ENCODE measurements at places on chromosomes 7 and 10.

DNA sequence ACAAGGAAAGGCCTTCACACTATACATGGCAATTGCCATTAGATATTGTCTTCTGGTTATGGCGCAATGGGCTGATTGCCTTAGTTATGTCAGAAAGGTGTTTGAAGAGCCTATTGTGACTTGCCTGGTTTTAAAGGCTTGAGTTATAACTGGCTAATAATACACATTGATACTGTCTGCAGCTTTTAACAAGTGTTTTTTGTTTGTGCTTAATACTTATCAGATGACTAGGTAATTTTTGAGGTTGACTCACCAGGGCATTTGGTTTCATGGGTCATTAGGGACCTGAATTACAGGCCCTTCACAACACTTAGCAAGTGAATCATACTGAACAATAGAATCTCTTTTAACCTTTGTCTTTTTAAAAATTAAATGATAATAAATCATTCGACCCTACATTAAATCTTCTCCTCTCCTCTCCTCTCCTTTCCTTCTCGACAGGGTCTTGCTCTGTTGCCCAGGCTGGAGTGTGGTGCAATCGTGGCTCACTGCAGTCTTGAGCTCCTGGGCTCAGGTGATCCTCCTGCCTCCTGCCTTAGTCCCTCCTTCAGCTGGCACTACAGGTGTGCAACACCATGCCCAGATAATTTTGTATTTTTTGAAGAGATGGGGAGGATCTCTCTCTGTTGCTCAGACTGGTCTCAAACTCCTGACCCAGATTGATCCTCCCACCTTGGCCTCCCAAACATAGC, 196.3 kb downstream of the JCAD start:
- DNase-seq = no peak

GRCh38 chr10:69738858-69739435, 62.8 kb upstream of the COL13A1 start:
- DNase-seq = no peak

DNA sequence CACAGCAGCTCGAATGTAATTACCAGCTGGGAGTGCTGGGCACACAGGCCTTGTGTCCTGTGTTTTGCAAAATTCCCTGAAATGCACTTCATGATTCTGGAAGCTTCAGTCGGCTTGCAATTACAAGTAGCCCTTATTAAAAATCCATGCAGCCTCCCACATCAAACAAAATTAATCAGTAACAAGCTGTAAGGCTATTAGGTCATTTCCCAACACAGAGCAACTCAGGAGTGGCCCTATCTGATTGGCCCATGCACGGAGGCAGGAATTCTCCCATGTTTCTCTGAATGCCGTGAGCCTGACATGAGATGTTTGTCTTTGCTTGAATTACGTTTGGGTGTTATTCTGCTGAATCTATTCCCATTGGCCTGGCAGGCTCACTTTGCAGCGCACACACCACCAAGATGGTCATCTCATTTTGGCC, 36.9 kb downstream of the FOXL3 start:
- no peak for DNase-seq

DNA sequence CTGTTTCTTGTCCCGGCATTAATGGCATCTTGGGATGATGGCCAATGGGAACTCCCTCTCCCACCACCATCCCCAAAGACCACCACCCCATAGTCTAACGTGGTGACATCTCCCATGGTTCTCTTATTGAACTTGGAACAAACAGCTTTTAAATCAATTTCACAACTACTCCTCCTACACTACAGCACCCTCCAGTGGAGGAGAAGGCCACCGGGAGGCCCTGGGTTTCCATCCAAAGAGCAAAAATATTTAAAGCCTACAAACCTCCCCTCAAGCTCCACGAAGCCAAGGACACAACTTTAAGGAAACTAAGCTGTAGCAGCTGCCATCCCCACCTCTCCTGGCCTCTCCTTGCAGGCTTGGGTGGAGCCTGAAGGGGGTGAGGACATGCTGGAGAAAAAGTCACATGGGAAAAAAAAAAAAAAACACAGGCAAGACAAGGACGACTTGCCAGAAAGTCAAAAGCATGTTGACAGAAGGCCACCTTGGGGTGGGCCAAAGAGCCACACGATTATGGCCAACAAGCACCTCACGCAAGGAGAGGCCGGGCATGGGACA, 94.0 kb upstream of the LANCL2 start:
- no peak for DNase-seq

- no peak for DNase-seq
These were observed 109.5 kb downstream of the IDE start for GRCh38 chr10:92464364-92464763.

DNA sequence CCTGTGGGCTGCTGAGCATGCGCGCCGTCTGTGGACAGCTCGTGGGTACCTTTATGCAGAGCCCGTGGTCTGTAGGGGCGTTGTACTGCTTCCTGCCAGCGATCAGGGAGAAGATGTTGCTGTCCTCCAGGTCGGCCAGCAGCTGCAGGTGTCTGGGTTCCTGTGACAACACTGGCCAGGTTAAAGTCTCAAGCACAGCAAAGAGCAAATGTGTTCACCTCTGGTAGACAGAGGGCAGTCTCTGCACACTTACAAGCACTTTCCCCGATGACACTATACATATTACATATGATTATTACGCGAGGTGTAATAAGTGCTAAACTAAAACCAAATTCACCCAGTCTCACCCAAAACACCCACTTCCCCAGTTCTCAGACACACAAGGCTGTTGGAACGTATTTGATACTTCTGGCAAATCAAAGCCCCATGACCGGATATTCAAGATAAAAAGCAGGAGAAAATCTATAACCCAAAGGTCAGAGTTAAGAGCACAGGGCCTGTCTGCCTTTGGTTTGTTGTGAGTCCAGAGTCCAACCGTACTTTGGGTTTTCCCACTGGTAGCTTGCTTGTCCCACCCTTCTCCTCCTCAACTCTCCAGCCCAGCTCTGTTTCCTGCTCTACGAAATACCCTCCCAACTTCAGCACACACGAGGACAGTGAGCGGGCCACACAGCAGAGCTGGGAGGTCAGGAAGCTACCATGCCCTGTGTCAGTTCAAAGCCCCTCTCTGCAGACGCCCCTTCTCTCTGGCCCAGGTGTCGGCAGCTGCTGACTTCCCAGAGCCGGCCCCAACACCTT, 49.7 kb upstream of the DDC start:
- DNase-seq = no peak

GRCh38 chr7:82534684-82535083, 91.1 kb upstream of the CACNA2D1 start:
- no peak for DNase-seq

DNA sequence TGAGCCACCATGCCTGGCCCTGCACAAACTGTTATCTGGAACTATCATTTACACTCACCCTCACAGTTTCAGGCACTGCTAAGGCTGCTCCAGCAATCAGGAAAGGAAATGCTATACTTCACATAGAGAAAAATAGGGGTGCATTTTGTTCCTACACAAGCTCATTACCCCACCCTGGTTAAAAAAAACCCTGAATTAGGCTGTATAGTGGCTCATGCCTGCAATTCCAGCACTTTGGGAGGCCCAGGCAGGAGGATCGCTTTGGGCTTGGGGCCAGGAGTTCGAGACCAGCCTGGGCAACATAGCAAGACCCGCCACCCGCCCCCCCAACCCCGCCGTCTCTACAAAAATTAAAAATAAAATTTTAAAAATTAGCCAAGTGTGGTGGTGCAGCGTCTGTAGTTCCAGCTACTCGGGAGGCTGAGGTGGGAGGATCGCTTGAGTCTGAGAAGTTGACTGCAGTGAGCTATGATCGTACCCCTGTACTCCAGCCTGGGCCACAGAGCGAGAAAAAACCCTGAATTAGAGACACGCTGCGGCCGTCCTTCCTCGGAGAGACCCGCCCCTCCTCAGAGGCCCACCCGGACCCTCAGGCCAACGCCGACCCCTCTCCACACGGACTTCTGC, 539 bp downstream of the PTCD1 start:
- no peak for DNase-seq

- no peak for DNase-seq
These were observed 413.7 kb upstream of the GHITM start for GRCh38 chr10:83725567-83725966.

DNA sequence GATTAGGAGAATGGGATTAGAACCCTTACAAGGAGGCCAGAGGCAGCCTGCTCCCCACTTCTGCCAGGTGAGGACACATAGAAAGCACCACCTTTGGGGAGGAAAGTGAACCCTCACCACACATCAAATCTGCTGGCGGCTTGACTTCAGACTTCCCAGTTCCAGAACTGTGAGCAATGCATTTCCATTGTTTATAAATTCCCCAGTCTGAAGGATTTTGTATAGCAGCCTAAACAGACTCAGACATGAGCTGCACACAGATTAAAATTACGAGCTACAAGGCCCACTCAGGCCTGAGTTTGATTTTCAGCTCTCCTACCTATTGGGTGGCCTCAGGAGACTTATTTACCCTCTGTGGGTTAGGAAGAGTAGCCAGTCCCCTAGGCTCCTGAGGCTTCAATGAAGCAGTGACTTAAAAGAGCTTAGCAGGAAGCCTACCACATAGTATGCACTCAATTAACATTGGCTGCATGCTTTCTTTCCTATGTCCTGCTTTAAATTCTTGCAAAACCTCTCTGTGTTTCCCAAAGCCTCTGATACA, 350.7 kb upstream of the ZMIZ1 start:
- no peak for DNase-seq

- DNase-seq = no peak
These were observed at the start of gene SMARCD3 for GRCh38 chr7:151248346-151249033. SMARCD3 (minus strand) TSS chr7:151248694; CDS start chr7:151248562, 132 bp downstream.

DNA sequence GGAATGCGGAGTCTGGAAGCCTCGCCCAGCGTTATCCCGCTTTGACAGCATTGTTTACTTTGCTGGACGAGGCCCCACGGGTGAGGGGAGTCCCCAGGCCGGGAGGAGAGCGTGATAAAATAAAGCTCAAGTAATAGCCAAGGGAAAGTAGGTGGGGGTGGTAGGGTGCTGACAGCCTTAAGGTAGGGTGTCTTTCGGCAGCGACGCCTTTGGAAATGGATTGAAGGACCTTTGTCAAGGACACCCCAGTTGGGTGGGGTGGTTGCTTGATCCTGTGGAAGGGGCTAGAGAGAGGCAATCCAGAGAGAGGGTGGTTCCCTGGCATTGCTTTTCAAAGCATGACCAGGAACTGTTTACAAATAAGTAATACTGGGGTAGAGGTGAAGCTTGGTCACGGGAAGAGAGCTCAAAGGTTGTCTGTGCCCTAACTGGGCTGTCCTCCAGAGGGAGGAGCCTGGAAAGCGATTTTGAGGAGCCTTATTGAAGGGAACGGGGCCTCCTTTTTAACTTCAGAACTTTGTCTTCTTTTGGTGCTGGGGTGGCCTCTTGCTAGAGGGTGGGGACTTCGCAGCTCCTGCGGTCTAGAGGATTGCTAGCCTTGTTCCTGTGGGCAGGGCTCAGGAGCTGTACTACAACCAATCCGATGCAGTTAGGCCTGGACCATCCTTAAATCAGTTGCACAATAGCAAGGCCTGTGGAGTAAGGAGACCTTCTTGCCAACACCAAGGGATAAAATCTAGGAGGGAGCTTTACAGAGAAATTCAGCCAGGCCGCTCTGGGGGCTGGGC, 1.3 kb downstream of the EIF4EBP2 start:
- no peak for DNase-seq
